ENCODE measurements at places on chromosomes 12 and 14. TPM values are rescaled to one million over a fixed set of nuclear protein-coding genes. Genes with fewer than 3 reads are reported as not detected.

The RPAP3 gene
- total RNA-seq = 29.0 TPM

The PPP1R1A gene
- 8.8 TPM for total RNA-seq

The PTGER2 gene
- total RNA-seq = 7.5 TPM

The AP5M1 gene
- total RNA-seq = 50.4 TPM

The FGFR1OP2 gene
- 112 TPM for total RNA-seq

Data from camera-type eye (tissue), 1 donor.